ENCODE measurements at places on chromosomes 7 and 10.
A peak's percentile ranks its signal among the peaks of the same experiment; 100 is the strongest.

DNA sequence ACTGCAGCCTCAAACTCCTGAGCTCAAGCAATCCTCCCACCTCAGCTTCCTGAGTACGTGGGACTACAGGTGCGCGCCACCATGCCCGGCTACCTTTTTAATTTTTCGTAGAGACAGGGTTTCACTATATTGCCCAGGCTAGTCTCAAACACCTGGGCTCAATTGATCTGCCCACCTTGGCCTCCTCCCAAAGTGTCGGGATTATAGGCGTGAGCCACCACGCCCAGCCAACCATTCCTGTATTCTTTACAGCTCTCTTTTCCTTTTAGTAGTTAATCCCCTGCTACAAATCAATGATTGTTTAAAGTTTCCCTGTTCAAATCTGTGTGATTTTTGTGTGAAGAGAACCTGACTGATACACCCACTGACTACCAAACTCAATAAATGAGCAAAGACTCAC lies 75.4 kb upstream of the SVIL start:
- DNase-seq, result no peak

DNA sequence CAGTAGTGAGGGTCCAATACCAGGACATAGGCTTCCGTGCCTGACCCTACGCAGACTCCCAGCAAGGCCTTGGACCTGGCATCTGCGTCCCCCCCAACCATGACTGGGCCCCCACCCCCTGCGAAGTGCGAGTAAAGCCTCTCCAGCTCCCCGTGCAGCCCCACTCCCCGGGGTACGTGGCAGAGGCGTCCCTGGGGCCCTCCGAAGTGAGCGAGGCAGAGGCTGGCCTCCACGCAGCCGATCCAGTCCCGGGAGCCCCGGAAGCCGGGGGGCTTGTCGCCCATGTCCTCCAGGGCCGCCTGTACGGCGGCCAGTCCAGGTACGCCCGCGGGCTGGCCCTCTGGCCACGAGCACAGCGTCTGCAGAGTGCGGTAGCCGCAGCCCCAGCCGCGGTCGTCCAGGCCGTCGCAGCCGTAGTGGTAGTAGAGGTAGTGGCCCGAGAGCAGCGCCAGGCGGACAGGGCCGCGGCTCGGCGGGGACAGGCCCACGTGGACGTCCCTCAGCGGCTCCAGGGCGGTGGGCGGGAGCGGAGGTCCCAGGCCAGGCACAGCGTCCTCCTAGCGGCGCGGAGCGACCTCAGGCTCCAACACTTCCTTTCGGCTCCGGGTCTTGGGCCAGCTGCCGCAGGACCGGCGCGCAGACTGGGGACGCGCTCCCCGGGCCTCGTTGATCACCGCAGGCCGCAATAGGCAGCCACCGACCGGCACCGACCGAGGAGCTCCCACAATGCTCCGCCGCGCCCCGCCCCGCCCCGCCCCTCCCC lies at the start of gene UFSP1:
Gene UFSP1 (minus strand): TSS at position 728 of the 763 bp plus-strand sequence. CDS start 444 bp downstream, at position 284.
- no peak for DNase-seq

GRCh38 chr7:24779283-24779655 lies 22.0 kb upstream of the GSDME start:
- no peak for DNase-seq

DNA sequence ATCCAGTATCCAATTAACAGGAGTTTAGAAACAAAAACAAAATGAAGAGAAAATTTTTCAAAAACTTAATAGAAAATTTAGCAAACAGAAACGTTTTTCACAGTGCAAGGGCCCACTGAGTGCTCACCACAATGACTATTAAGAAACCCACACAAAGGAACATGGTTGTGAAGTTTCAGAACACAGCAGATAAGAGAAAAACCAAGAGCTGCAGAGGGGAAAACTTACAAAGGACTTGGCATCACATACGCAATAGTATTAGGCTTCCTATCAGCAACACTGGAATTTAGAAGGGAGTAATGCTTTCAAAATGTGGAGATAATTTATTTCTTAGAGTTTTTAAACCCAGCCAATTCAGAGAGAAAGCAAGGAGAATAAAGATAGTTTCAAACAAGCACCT lies 1.7 kb upstream of the C7orf25 start:
- DNase-seq, result no peak

DNA sequence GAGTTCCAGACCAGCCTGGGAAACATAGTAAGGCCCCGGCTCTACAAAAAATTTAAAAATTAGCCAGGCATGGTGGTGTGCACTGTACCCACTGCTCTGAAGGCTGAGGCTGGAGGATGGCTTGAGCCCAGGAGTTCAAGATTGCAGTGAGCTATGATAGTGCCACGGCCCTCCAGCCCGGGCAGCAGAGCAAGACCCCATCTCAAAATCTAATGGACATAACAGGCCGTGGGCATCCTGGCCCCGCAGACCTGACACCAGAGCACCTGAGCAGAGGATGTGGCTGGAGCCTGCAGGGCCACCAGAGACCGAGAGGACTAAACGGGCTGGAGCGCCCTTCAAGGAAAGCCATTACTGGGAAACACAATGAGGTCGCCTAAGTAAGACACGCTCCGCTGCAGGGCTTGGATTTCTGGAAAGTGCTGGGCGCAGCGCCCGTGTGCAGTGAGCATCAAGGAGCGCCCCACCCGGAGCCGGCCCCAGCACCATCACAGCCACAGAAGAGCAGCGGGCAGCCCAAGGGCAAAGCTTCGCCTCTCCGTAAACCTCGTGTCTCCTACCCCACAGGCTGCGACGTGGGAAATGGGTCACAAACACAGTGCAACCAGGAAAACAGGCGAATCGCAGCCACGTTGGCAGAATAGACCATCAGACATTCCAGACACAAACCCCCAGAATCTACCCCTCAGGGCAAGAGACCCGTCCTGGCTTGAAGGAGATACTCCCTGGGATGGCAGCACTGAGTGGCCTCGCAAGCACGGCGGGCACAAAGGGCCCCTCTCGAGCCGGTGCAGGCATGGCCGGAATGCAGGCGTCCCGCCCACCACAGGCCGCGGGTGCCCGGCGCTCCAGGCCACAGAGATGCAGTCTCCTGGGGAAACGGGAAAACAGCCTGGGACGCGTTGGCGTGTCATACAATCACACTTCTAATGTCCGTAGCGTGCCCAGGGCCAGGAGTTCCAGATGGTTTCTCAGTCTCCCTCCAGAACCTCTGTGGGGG lies 4.9 kb downstream of the RADIL start:
- no peak for DNase-seq

GRCh38 chr7:142391191-142391992 lies 133.5 kb upstream of the PRSS58 start:
- peak; percentile 72 for DNase-seq

DNA sequence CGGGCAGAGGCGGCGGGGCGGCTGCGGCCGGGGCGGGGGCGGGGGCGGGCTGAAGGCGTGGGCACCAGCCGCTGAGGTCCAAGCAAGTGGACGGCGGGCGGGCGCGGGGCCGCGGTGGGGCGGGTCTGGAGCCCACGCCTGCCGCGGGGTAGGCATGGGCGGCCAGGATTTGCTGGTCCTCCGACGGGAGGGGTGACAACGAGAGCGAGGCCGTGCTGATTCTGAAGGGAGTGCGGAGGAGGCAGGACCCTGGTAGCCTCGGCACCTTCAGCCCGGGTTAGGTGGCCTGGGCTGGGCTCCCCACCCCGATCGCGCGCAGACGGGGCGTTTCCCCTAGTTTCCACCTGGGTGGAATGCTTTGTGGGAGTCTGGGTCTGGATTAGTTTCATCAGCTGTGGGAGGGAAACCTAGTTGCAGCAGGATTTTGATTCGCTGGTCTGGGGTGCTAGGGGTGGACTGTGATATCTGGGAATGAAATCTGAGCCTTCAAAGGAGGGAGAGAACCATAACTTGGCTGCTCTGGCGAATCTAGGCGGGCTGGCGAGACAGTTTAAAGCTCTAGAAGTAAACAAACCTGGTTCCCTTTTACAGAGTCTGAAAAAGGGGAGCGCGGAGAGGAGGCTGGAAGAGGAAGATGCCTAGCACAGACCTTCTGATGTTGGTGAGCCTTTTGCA lies 609 bp downstream of the SGPL1 start:
- no peak for DNase-seq

- no peak for DNase-seq
Measured at GRCh38 chr7:87561102-87561501, 39.6 kb downstream of the ABCB1 start.

DNA sequence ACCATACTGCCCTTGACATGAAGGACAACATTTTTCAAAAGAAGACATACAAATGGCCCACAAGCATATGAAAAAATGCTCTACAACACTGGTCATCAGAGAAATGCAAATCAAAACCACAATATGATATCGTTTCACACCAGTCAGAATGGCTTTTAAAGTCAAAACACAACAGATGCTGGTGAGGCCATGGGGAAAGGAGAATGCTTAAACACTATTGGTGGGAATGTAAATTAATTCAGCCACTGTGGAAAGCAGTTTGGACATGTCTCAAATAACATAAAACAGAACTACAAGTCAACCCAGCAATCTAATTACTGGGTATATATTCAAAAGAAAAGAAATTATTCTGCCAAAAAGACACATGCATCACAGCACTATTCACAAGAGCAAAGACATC lies 4.2 kb upstream of the NT5C3A start:
- no peak for DNase-seq

- no peak for DNase-seq
Measured at GRCh38 chr10:53209944-53210611, 437.5 kb upstream of the MBL2 start.

- DNase-seq, result no peak
Measured at GRCh38 chr7:151759591-151760042, 117.3 kb downstream of the PRKAG2 start.

Measured in GDM1 (cell line).